SHP77 treated with DMSO at 0.1 percent for 48 hours (cell line): ENCODE measurements at places on chromosomes 6 and 20.

DNA sequence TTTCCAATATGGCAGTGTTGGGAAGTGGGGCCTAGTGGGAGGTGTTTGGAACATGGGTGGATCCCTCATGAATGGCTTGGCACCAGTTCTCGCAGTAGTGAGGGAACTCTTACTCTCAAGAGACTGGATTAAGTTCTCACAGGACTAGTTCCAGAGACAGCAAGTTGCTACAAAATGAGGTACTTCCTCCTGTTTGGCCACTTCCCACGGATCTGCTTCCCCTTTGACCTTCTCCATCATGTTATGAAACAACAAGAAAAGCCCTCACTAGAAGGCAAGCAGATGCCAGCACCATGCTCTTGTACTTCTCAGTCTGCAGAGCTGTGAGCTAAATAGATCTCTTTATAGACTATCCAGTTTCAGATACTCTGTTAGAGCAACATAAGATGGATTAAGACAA, 3.1 kb downstream of the RSPH3 start:
- no peak for DNase-seq

DNA sequence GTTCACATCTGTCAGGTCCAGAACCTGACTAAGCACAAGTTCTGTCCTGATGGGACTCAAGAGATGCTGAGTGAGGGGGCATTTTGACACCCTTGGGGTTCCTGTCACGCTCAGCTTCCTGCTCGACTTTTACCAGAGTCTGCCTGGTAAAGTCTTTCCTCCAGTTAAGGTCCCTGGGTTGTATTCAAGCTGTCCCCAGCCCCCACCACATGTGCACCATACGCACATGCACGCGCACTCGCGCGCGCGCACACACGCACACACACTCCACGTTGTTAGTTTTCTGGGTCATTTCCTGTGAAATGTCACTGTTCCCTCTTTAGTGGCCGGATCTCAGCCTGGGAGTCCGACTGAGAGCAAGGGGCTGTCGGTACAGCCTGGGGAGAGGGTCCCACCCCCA, 166.1 kb downstream of the GMPR start:
- no peak for DNase-seq

- DNase-seq: peak; percentile 42
Measured at GRCh38 chr6:169932491-169932890, 181.1 kb downstream of the ERMARD start.

DNA sequence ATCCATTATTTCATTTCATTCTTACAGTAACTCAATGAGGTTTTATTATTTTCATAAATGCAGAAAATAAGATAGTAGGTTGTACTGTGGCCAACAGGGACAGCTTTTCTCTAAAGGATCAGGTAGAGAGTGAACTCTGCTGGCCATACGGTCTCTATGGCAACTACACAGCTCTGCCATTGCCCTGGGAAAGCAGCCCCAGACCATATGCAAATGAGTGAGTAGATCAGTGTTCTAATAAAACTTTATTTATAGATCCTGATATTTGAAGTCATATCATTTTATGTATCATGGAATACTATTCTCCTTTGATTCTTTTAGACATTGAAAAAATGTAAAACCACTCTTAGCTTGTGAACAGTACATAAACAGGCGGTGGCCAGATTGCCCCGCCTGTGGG, 192.5 kb upstream of the RREB1 start:
- DNase-seq: no peak

DNA sequence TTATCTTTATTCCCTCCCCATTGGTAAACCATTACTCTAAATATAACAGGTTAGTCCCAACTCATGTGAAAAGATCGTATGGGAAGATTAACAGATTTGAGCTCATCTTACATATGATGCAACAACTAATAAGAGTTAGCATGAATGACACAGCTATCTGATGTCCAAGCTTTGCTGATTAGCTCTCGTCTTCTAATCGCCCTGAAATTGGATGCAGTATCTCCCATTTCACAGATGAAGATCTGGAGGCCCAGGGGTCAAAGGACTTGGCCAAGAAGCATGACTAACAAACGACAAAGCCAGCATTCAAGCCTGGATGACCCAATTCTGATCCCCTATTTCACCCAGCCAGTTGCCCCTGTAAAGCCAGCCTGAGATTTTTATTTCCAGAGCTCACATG, 8.4 kb upstream of the BMP7 start:
- DNase-seq: no peak

DNA sequence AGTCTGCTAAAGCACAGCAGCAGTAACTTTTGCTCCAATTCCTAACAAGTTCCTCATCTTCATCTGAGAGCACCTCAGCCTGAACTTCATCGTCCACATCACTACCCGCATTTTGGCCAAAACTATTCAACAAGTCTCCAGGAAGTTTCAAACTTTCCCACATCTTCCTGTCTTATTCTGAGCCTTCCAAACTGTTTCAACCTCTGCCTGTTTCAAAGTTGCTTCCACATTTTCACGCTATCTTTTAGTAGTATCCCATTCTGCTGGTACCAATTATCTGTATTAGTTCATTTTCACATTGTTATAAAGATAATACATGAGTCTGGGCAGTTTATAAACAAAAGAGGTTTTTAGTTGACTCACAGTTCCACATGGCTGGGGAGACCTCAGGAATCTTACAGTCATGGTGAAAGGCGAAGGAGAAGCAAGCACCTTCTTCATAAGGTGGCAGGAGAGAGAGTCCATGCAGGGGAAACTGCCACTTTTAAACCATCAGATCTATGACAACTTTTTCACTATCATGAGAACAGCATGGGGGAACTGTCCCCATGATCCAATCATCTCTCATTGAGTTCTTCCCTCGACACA, 99.4 kb upstream of the GRIK2 start:
- no peak for DNase-seq

GRCh38 chr6:16490616-16491015, 252.2 kb downstream of the GMPR start:
- no peak for DNase-seq

- DNase-seq: no peak
Measured at GRCh38 chr20:54079652-54080051, 9.3 kb upstream of the BCAS1 start.

- DNase-seq: no peak
Measured at GRCh38 chr6:96058082-96058481, 42.3 kb downstream of the FUT9 start.

GRCh38 chr6:70371454-70372105, 41.7 kb upstream of the FAM135A start:
- DNase-seq: peak; percentile 51

DNA sequence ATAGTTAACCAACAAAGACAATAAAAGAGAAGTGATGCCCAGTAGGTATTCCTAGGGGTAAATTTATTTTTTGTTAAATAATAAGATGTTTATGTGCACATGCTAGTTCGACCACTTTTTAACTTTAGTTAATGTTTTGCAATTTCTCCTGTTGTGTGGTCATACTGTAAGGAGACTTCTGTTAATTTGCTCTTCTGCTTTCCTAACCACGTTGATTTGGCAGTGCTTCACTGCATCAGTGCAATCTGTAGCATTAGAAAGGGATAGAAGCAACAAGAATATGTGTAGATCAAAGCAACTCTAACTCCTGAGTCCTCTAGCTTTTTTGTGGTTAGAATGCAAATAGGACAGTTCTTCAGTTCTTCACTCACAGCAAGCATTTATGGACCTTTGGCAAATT, 13.9 kb downstream of the MYB start:
- DNase-seq: no peak

GRCh38 chr6:45654673-45655072, 276.9 kb upstream of the SUPT3H start:
- DNase-seq: no peak

DNA sequence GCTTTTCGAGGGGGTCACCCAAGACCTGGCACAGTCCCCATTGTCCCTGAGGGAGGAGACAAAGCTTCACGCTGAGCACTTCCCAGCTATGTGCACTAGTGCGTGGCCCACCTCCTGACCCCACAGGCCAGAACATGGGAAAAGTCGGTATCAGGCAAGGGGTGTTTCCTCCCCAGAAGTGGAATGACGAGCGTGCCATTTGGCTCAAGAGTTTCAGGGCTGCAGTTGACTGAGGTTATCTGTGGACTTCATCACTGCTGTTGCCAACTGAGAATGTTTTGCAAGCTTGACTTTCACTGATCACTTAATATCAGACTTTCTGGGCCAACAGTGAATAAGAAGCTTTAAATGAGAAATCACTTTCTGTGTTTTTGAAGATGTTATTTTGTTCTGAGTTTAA, 137.0 kb upstream of the AFDN start:
- no peak for DNase-seq

- no peak for DNase-seq
Measured at GRCh38 chr6:120899932-120900331, 434.3 kb downstream of the TBC1D32 start.
